ENCODE measurements at places on chromosomes 13 and 19.

DNA sequence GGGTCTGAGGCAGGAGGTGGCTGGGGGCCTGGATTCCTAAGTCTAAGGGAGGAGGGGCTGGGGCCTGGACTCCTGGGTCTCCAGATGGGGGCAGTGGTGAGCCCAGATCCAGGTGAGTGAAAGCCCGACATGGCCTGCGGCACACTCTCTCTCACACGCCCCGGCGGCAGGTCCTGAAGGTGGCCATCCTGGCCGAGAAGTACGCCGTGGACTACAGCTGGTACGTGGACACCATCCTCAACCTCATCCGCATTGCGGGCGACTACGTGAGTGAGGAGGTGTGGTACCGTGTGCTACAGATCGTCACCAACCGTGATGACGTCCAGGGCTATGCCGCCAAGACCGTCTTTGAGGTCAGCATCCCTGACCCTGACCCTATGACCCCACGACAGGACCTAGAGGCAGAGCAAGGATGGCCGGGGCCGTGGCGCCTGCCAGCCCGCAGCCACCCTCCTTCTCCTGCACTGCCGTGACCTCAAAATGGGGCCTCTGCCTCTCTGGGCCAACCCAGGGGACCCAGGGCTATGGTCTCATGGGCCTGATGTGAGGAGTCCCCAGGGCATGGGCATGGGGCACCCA lies 13.2 kb downstream of the FUZ start:
- DNase-seq: no peak

- no peak for DNase-seq
Measured at GRCh38 chr13:35822666-35823065, 308.5 kb downstream of the DCLK1 start.

GRCh38 chr13:47146991-47147811 lies 250.3 kb upstream of the HTR2A start:
- no peak for DNase-seq

- DNase-seq: no peak
Measured at GRCh38 chr13:85170372-85170771, 628.8 kb downstream of the SLITRK6 start.

GRCh38 chr19:54392105-54392504 lies 23.2 kb upstream of the TTYH1 start:
- DNase-seq: no peak

GRCh38 chr19:2978772-2979171 lies 1.4 kb downstream of the TLE6 start:
- no peak for DNase-seq

- peak; percentile 59 for DNase-seq
Measured at GRCh38 chr19:37251308-37252229, 33.6 kb downstream of the ZNF383 start.

GRCh38 chr19:12668932-12669269 lies 2.3 kb downstream of the WDR83 start:
- DNase-seq: peak; percentile 85

- peak; percentile 28 for DNase-seq
Measured at GRCh38 chr19:15550929-15551292, 42.6 kb downstream of the CYP4F22 start.

- peak; percentile 75 for DNase-seq
Measured at GRCh38 chr13:97224544-97225300, 2.6 kb downstream of the MBNL2 start.

- DNase-seq: no peak
Measured at GRCh38 chr19:4386041-4386782, 14.1 kb downstream of the SH3GL1 start.

GRCh38 chr19:42111811-42112210 lies 20.4 kb downstream of the POU2F2 start:
- DNase-seq: no peak

DNA sequence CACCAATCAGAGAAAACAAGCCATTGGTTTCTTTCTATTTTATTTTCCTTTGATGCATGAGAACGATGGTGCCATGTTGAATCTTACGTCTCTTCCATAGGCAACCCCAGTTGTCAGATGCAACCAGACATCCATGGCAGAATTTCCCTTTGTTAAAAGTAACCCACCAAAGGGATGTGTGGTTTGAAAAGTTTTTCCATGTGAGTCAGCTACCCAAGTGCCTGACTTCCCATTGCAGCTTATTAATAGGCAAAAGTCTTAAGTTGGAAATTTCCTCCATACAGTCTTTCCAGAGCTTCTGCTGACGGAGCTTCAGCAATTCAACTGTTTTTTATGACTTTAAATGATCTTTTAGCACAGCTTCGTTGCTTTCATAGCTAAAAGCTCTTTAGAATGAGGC lies 73.8 kb upstream of the FAM216B start:
- no peak for DNase-seq

- DNase-seq: no peak
Measured at GRCh38 chr13:109760402-109760801, 26.0 kb downstream of the IRS2 start.

DNA sequence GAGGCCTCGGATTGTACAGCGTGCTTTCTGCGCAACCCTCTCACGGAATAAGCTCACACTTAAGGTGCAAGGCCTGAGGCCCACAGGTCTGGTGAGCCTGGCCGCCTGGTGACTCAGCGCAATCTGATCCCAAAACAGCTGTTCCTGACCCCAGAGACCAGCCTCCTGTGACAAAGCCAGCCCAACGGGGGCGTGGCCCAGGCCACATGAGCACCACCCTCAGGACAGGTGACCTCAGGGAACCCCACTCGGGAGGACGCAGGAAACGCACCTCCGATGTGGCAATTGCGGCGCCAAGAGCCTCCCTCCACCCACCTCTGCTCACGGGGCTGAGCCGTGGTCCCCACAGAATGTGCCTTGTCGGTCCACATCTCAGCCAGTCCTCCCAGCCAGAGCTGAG lies 26.4 kb downstream of the GRTP1 start:
- no peak for DNase-seq

- DNase-seq: no peak
Measured at GRCh38 chr13:30312904-30313303, 5.6 kb upstream of the KATNAL1 start.

GRCh38 chr13:101955764-101956163 lies 446.1 kb downstream of the FGF14 start:
- no peak for DNase-seq

- no peak for DNase-seq
Measured at GRCh38 chr13:100510208-100510957, 78.2 kb downstream of the GGACT start.

DNA sequence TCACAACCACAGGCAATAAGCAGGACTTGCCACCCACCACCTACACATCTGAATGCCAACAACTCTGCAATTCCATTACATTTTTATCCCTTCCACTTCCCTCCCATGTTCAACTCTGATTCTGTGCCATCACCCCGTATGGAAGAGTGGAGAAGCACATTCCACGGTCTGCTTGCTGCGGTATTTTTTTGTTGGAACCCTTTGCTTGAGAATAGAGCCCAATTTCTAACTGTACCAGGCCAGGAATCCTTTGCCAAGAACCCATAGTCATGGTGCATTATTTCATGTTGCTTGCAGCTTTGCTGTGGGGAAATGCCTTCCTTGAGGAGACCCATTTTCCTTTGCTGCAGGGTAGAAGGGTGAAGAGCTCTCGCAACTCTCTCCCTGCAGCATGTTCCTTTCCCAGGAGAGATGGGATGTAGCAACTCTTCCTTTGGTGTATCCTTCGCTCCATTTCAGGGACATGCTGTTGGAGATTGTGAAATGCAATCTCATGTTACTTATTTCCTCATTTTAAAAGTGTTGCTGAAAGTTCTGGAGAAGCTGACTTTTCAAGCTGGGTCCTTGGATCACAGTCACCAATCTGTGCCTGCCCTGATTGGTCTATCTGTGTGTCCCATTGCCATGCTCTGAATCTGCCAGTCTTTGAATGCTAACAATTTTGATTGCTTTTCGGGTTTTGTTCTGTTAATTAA lies 69.8 kb upstream of the STARD13 start:
- DNase-seq: no peak

DNA sequence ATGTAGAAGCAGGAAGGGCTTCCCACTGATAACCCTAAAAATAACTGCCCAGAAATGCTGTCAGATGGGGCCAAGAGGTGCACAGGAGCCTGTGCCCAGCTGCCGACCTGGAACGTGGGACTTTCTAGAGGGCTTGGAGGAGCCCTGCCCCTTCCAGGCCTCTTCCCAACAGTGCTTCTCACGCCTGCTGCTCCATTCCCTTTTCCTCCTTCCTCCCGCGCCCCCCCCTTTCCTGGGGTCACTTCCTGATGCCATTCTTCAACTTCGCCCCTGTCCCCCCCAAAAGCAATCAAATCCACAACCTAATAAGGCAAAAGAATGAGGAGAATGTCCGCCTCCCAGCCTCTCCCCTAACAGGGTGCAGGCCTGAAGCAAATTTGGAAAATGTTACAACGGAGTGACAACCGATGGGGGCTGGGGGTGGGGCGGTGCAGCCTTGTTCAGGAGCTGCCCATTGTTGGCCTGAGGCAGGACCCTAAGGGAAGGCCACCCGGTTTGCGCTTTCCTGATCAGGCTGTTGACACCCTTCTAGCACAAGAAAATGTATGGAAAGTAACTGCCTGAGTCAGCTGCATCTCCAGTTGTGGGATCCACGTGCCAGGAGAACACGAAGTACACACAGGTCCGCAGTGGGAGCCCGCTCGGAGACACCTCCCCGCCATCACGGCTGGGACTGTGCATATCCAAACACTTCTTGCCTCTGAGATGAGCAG lies 18.7 kb downstream of the ACTN4 start:
- no peak for DNase-seq

- DNase-seq: no peak
Measured at GRCh38 chr13:50629966-50630365, 213.5 kb downstream of the DLEU7 start.

DNA sequence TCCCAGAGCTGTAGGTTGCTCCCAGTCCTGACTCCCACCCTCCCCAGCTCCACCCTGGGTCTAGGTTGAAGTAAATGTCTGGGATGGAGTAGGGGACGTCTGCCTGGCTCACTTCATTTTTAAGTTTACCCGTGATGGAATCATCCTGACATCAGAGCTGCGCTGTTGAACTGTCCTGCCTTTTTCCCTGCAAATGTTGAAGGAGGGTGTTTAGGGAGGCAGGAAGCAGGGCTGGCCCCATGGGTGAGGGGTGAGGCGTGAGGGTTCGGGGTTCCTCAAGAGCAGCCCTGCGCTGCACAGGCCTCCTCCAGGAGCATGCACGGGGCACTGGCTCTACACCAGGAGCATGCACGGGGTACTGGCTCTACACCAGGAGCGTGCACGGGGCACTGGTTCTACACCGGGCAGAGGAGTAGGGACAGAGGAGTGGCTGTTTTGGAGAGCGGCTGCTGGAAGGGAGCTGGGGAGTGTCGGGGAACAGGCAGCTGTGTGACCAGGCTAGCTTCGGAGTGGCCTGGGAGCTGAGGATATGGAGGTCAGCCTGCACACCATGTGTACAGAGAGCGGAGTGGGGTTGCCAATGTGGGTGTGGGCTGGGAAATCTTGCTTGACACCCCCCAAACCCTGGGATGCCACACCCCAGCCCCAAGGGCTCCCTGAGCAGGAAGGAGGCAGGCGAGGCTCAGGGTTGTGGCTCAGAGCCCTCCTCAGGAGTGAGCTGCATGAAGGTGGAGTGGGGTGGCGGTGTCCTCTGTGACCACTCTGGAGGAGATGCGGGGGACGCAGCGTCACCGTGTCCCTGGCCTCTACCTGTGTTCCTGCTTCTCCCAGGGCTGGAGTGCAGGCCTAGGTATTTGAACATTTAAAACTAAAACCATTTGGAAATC lies 63.3 kb downstream of the GPR12 start:
- no peak for DNase-seq

GRCh38 chr19:14381689-14382474 lies 638 bp downstream of the ADGRE5 start:
- DNase-seq: peak; percentile 93

GRCh38 chr13:42548731-42549551 lies 25.0 kb upstream of the TNFSF11 start:
- peak; percentile 22 for DNase-seq

DNA sequence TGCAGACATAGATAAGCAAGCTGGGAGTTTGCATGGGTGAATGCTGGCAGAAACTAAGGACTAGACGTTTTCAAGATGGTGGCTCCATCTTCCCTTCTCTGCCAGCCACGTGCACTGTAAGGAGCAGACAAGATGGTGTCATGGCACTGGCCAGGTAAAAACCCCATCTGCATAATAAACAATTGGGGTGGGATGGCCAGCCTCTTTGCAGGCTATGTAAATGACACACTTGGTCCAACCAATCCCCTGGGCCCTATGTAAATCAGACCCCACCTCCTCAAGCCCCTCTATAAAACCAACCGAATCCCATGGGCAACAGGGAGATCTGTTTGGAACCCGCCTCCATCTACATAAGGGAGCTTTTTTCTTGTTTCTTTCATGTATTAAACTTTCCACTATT lies 2.4 kb upstream of the OR7A5 start:
- no peak for DNase-seq

GRCh38 chr19:3029065-3029923 lies at the start of gene TLE2:
Gene TLE2, minus strand, starts transcription at chr19:3029280. Its CDS starts 376 bp downstream, at chr19:3028904.
- DNase-seq: no peak

- DNase-seq: no peak
Measured at GRCh38 chr13:102369302-102369701, 32.5 kb downstream of the FGF14 start.

GRCh38 chr13:111632906-111633305 lies 312.5 kb downstream of the TEX29 start:
- no peak for DNase-seq

DNA sequence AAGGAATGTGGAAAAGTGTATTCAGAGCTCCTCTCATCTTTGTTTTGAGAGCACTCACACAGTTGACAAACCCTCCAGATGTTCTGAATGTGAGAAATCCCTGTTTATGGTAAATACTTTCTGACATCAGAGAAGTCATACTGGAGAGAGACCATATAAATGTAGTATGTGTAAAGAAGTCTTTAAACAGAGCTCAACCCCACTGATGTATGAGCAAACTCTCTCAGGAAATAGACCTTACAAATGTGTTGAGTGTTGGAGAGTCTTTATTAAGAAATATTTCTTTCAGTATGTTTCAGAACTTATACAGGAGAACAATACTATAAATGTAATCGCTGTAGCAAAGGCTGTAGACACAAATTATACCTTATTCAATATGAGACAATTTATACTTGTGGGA lies 15.7 kb upstream of the ZNF329 start:
- no peak for DNase-seq

GRCh38 chr13:53197424-53197823 lies 168.8 kb downstream of the OLFM4 start:
- no peak for DNase-seq

- peak; percentile 33 for DNase-seq
Measured at GRCh38 chr13:110340812-110341444, 33.8 kb downstream of the COL4A2 start.
